ENCODE measurements at places on chromosomes 7 and 10. TPM values are rescaled to one million over a fixed set of nuclear protein-coding genes. Genes with fewer than 3 reads are reported as not detected.

The TDRD1 gene
- not detected for polyA plus RNA-seq

The AHR gene
- 9.8 TPM for polyA plus RNA-seq

The NEBL gene
- polyA plus RNA-seq = 0.04 TPM

The SPDYE1 gene
- not detected for polyA plus RNA-seq

The PLPP4 gene
- 0.10 TPM for polyA plus RNA-seq

The RPP30 gene
- 41.8 TPM for polyA plus RNA-seq

The VSTM2A gene
- polyA plus RNA-seq = not detected

The MRLN gene
- polyA plus RNA-seq = not detected

The COL1A2 gene
- 4,815 TPM for polyA plus RNA-seq

The RRP12 gene
- polyA plus RNA-seq = 13.4 TPM

The CAV1 gene
- polyA plus RNA-seq = 1,356 TPM

The TUBB8 gene
- polyA plus RNA-seq = not detected

The EN2 gene
- polyA plus RNA-seq = not detected

The CNTNAP2 gene
- not detected for polyA plus RNA-seq

The ASAH2 gene
- 1.6 TPM for polyA plus RNA-seq

The UNC5B gene
- polyA plus RNA-seq = 8.1 TPM

The ABCB4 gene
- 0.02 TPM for polyA plus RNA-seq

The ESYT2 gene
- 46.9 TPM for polyA plus RNA-seq

The SLC29A3 gene
- polyA plus RNA-seq = 2.4 TPM

The SPDYE2 gene
- polyA plus RNA-seq = not detected

The ACHE gene
- polyA plus RNA-seq = 0.35 TPM

The NPFFR1 gene
- polyA plus RNA-seq = not detected

The AMPH gene
- 17.3 TPM for polyA plus RNA-seq

The CLCN1 gene
- not detected for polyA plus RNA-seq

The FGF8 gene
- not detected for polyA plus RNA-seq

The CPA2 gene
- polyA plus RNA-seq = 0.10 TPM

The BTBD16 gene
- polyA plus RNA-seq = not detected

The POLR2J gene
- 44.8 TPM for polyA plus RNA-seq

The CPA1 gene
- 0.07 TPM for polyA plus RNA-seq

The LRRD1 gene
- polyA plus RNA-seq = not detected

The IMPDH1 gene
- 43.8 TPM for polyA plus RNA-seq

The SMO gene
- polyA plus RNA-seq = 20.8 TPM

The FANK1 gene
- 2.8 TPM for polyA plus RNA-seq

The NKX2-3 gene
- not detected for polyA plus RNA-seq

The GPR37 gene
- 11.2 TPM for polyA plus RNA-seq

The SLC13A1 gene
- polyA plus RNA-seq = not detected

The GPR85 gene
- 5.0 TPM for polyA plus RNA-seq

The PVRIG gene
- not detected for polyA plus RNA-seq

The NME8 gene
- polyA plus RNA-seq = not detected

The ETV1 gene
- polyA plus RNA-seq = 14.9 TPM

The ZNF804B gene
- not detected for polyA plus RNA-seq

The CTNNA3 gene
- 0.21 TPM for polyA plus RNA-seq

The BHLHA15 gene
- polyA plus RNA-seq = not detected

The ECHS1 gene
- polyA plus RNA-seq = 60.9 TPM

Measured in AG04450 (cell line).